Activated CD4-positive, CD25-positive, alpha-beta regulatory T cell treated with anti-CD3 and anti-CD28 coated beads, Interleukin-2, amount 50 U/mL, for 72 hours (primary cell): ENCODE measurements at places on chromosomes 4 and X.

DNA sequence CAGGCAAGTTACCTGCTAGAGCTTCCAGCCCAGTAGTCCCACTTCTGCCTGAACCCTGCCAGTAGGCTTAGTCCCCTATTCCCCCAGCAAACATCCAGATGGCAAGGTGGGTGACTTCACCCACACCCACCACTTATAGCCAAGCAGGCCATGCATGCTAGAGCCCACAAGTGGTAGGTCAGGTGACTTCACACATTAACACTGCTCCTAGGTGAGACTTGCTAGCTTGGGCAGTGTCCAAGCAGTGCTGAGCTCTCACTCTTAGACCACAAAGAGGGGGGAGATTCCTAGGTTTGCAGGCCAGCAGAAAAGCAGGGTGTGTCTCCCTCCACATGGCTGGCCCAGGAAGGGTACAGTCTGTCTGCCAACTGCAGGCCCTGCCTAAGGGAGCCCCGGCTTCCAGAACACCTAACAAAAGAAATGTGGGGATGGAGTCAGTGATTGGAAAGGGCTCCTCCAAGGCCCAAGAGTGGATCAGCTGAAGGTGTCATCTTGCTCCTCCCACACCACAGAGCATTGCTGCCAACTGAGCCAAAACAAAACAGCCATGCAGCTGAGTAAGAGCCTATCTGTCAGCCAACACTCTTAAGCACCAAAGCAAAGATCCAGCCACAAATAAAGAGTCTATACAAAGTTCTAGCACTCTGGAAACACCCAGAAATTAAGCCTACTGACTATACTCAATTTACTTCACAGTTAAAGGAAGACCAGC lies 158.1 kb upstream of the USP38 start:
- DNase-seq = no peak

GRCh38 chr4:155026715-155027114 lies 181.7 kb upstream of the NPY2R start:
- DNase-seq = no peak

GRCh38 chr4:6078560-6078959 lies 60.3 kb upstream of the C4orf50 start:
- DNase-seq = no peak

DNA sequence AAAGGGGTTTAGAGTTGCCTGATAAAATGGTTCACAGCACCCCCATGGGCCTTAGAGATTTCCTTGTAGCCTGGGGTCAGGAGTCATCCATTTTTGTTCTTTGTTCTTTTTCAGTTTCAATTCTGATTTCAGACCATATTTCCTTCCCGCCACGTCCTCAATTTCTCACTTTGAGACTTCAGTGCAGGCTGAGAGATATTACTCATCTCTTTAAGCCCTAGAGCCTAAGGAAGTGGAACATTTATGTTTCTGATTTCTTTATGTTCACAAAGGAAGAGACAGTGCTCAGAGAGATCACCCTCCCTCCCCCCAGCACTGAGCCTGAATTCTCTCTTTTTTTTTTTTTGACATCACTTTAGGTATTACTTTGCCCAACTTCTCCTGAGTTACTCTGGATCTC lies 56.3 kb downstream of the MSN start:
- no peak for DNase-seq

GRCh38 chrX:138996268-138996667 lies 284.8 kb upstream of the FGF13 start:
- no peak for DNase-seq

DNA sequence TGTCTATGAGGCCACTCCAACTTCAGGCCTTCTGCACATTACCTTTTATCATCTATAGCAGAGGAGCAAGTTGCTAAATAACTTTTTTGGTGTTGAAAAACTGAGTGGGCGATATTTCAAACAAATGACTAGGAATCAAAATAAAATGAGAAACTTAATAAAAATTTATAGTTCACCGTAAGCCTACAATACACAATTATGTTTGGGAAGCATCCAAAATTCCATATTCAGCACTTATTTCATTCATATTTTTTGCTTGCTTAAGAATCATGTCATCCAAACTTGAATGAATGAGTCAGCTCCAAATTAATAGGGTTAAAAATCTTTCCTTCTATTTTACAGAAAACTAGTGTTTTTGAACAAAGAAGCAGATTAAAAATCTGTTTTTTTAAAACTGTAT lies 119.1 kb downstream of the SH3RF1 start:
- DNase-seq = no peak

DNA sequence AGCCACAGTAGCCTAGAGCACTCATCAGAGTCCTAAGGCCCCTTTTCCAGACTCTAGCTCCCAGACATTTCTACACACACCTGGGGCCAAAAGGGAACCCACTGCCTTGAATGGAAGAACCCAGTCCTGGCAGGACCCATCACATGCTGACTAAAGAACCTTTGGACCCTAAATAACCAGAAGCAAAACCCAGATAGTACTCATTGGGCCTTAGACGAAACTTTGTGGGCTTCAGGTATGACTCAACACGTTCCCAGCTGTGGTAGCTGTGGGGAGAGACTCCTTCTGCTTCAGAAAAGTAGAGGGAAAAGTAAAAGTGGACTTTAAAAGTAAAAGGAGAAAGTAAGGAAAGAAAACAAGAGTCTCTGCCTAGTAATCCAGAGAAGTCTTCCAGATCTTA lies 311.5 kb downstream of the OPHN1 start:
- DNase-seq = no peak

DNA sequence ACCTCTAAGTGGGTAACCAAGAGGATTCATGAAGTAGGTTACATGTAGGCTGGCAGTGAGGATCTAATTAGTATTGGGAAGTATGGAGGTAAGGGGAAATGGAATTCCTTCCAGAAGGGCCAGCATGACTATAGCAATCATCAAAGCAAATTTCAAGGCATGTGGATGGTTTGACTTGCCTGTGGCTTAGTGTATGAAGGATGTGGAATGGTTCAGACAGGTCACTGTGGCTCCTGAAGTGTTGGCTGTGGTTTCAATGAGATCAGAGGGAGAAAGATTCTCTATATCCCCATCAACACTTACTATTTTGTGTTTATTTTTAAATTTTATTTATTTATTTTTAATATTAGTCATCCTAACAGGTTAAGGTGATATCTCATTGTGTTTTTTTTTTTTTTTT lies 121.6 kb upstream of the TBC1D9 start:
- DNase-seq = no peak

GRCh38 chrX:123331349-123331748 lies 147.3 kb downstream of the GRIA3 start:
- DNase-seq = no peak

GRCh38 chr4:22238742-22239141 lies 277.1 kb downstream of the ADGRA3 start:
- no peak for DNase-seq

GRCh38 chr4:112214390-112215264 lies 17.0 kb upstream of the AP1AR start:
- no peak for DNase-seq

DNA sequence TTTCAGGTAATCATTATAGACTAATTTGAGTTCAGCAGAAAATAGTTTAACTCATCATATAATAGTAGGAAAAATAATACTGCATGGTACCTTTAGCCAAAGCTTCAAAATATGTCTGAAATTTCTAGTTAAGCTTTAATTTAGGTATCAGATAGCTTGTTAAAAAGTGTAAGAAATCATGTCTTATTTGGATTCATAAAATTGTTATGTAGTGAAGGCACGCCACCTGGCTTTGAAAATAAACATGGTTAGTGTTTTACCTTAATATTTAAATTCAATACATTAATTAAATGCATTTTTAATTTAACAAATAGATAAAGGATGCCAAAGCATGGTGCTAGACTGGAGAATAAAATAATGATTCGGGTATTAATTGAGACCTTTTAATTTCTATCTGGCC lies 211.4 kb downstream of the FSTL5 start:
- DNase-seq = no peak

GRCh38 chr4:132026166-132026565 lies 1122.9 kb upstream of the PCDH10 start:
- DNase-seq = no peak

GRCh38 chrX:10474510-10474909 lies 145.9 kb downstream of the MID1 start:
- DNase-seq = no peak

DNA sequence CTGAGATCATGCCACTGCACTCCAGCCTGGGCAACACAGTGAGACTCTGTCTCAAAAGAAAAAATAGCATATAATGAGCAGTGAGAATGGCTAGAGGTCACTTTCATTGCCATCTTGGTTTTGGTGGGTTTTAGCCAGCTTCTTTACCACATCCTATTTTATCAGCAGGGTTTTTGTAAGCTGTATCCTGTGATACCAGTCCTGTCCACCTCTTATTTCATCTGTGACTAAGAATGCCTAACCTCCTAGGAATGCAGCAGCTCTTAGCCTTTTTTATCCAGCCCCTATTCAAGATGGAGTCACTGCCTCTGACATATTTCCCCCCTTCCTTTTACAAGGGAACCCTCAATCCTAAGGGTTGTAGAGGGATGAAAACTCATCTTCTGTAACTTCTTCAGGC lies 26.1 kb upstream of the IGFBP7 start:
- no peak for DNase-seq

GRCh38 chrX:19949340-19949739 lies 41.5 kb downstream of the BCLAF3 start:
- no peak for DNase-seq

- DNase-seq = no peak
Measured at GRCh38 chr4:71411981-71412380, 73.2 kb downstream of the SLC4A4 start.

DNA sequence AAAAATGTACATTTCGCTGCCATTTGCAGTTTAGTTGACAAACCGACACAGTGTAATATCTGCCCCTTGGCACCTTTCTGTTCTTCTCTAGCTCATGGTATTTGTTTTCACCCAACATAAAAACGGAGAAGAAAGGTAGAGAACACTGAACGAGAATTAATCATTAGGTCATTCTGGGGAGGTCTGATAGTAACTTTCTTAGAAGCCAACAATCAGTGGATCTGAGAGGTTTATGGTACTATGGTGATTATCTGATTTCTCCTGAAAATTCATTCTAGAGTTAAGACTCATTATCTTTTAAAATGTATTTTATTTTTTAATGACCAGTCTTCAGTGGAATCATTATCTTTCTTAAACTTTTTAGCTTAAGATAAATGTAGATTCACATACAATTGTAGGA lies 8.5 kb downstream of the RAPGEF2 start:
- DNase-seq = no peak

DNA sequence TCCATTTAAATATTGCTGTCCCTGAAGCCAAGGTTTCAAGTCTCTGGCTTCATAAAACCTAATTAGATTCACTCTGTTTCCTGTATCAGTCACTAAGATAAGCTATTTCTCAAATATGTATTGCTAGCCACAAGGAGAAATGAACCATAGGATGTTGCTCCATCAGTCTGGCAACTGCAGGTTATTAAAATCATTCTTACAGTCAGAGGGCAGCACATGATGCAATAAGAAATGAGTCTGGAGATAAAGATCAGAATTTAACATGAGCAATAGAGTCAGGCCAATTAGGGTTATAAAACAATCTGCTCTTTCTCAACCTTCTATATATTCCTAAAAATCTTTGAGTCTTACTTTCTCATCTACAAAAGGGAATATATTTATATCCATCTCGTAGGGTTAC lies 7.2 kb downstream of the PRKG2 start:
- no peak for DNase-seq

- DNase-seq = no peak
Measured at GRCh38 chrX:125709074-125709473, 389.4 kb downstream of the TEX13C start.

DNA sequence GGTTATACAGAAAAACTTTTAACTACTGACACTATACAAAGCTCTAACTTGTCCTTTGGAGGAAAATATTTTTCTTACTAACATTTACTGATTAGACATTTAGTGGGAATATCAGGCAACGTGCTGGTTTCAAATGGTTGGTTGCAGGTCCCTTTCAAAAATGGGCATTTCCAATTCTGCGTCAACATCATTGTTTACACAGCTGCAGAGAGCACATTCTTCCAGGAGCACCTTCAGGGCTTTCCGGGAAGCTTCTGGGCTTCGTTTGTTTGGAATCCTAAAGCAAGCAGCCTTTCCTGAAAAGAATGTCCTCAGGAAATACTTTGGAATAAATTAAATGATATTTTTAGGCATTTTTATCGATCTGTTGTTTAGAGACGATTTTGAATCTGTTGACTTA lies 289.7 kb downstream of the TRIML1 start:
- DNase-seq = no peak

GRCh38 chrX:79176028-79176427 lies 31.5 kb downstream of the GPR174 start:
- no peak for DNase-seq

- no peak for DNase-seq
Measured at GRCh38 chrX:74117962-74118902, 185.7 kb upstream of the ZCCHC13 start.

- DNase-seq = no peak
Measured at GRCh38 chr4:25901030-25901430, 13.0 kb upstream of the SMIM20 start.

DNA sequence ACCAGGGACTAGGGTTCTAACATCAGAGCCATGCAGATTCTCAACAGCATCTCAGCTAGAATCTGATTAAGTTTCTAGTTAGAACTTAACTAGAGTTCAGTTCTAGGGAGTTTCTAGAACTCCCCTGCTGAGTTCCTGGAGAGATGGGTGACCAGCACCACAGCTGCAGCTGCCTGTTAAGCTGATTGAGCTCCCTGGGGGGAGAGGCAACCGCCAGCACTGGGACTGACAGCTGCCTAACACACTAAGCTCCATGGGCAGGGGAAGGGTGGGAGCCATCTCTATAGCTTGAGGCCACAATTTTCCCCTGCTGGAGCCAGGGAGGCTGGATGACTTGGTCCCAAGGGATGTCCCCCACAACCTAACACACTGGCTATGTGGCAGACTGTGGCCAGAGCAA lies 84.2 kb downstream of the CHIC1 start:
- DNase-seq = no peak
